ENCODE measurements at places on chromosomes 2 and 18.
A peak's percentile ranks its signal among the peaks of the same experiment; 100 is the strongest.

GRCh38 chr2:9762164-9762563 lies 81.1 kb upstream of the TAF1B start:
- DNase-seq, result no peak

- no peak for DNase-seq
Observed at GRCh38 chr2:61926531-61927477, 21.3 kb downstream of the COMMD1 start.

DNA sequence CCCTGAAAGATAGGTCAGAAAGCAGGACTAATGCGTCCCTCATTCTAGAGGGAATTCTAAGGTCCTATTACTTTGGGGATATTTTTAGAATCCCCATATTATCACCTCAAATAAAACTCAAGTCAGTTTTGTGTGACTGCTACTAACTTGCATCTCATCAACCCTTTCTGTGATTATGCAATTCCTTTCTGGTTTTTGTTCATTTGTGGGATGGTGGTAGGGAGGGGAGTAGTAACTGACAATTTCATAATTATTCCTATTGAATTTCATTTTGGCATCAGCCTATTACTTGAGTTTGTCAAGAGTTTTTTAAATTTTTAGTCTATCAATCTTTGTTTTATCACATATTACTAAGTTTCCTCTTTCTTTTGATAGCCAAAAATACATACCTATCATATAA lies 28.4 kb upstream of the TANK start:
- no peak for DNase-seq

DNA sequence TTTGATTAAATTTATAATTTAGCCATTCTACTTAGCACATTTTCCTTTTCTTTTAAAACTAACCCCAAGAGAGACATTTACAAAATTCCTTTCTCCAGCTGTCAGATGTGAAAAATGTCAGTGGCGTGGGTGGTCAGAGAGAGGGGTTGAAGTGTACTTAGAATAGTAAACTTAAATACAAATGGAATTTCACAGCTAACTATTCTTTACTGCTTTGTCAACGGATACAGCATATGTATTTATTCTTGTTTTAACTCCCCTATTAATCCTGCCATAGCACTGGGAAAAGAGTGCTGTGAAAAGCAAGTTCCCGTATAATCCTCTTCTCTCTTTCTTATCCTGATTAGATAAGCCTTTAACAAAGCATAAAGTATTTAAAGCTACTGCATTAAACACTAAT lies 191.4 kb upstream of the CHAC2 start:
- DNase-seq, result no peak

- DNase-seq, result no peak
Observed at GRCh38 chr2:174051741-174052583, 86.8 kb upstream of the SP3 start.

DNA sequence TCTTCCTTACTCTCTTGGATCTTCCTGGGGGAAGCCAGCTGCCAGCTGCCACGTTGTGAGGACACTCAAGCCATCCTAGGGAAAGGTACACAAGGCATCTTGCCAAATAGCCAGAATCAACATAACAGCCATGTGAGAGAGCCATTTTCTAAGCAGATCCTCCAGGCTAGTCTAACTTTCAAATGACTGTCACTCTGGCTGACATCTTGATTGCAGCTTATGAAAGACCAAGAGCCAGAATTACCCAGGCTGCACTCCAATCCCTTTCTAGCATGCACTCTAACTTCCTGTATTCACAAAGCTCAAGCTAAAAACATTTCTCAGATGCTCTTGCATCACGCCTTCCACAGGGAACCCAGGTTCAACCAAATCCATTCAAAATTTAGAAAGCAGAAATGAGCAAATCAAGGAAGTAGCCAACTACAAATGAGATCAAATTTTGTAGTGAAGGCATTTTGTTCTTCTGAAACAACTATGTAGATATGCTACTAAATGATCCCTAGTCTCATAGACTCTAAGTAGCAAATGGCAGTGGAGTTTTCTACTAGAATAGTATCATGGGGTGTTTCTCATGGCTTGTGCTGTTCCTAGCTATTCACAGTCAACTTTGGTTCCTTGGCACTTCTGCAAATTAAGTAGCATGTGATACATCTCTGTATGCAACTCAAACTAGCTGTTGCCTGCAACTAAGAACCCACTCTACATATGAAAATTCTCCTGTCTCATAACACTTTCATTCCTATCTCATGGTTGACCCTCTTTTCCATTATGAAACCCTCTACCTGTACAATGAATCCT lies 281.9 kb downstream of the ZEB2 start:
- peak; percentile 82 for DNase-seq

DNA sequence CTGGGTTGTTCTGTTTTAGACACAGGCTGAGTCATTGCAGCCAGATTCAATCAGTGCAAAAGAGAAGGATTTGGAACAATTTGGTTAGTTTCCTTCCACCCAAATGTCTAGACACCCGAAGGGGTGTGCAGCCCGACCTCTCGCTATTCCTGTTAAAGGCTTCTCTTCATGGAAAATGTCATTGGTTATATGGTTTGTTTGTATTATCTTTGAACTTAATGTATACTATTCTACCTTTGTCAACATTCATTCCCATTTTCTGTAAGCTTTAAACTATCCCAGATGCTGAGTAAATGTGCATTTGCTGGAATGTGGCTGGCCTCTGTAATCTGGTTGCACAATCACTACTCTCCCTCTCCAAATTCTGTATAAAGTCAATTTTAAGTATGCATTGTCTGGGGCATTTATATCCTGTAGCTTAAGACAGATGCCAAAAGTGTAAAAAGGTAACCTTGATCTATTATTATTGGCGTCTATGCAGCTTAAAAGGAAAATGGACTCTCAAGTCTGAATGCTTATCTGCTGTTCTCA lies 80.4 kb upstream of the RND3 start:
- DNase-seq, result no peak

DNA sequence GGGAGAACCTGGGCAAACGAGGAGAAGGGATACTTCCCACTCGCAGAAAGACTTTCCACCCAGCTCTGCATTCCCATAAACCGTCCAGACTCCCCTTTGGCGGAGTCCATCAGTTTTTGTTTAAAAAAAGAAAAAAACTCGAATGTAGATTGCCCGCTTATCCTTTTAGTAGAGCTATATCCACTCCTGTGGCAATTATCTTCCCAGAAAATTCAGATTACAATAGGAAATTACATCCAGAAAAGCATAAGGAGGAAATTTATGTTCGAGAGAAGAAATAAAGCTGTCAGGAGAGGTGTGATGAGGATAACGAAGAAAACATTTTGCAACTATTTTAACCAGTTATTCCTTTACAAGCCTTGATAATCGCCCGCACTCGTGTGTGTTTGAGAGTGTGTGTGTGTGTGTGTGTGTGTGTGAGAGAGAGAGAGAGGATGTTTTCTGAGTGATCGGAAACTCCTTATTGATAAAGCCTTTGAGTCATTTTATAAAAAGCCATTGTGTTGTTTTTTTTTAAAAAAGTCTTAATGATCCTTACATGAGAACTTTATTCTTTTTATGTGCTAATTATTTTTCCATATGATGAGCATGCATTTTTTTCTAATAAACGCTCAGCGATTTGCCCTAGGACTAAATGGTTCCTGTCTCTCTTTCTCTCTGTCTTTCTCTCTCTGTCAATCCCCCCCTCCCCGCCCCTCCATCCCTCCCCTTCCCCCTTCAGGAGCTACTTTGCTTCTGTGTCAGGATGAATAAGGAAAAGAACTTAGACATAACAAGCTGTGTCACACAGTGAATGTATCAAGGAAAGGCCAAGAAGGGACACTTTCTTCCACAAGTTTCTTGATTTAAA lies 1.1 kb upstream of the PPP3R1 start:
- DNase-seq, result no peak

- DNase-seq, result no peak
Observed at GRCh38 chr18:58911766-58912165, 47.1 kb downstream of the ZNF532 start.

GRCh38 chr2:113974727-113975126 lies 84.8 kb downstream of the ACTR3 start:
- DNase-seq, result no peak

- DNase-seq, result no peak
Observed at GRCh38 chr2:7018767-7019166, 101.6 kb downstream of the RNF144A start.

DNA sequence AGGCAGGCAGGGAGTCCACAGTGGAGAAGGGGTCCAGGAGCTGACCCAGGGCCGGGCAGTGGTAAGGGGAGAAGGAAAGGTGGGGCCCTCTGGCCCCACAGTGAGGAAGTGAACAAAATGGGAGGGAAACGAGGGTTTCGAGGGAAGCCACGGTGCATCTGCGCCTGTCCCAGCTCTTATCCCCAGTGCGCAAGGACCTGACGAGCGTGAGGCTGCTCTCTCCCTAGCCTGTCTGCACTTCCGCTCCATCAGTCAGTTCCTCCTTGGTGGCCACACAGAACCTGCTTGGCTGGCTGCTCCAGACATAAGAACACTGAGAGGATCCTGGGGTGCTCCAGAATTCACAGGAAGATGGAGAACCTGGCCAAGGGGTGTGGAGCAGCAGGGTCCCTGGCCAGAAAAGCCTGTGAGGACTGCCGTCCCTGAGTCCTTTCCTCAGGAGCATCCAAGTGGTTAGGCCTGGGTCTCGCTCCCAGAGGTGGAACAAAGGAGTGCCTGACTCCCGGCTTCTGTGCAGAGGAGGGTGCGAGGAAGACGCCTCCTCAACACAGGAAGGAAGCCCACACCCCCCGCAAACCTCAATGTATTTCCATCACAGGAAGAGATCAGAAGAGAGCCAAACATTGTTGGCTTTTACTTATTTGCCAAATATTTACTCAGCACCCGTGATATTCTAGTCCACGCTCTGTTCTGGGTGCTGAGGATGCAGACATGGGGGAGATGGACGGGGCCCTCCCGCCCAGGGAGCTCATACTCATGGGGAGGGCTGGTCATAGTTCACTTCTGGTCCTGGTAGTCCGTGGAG lies 43.7 kb upstream of the SEMA4C start:
- DNase-seq, result no peak

DNA sequence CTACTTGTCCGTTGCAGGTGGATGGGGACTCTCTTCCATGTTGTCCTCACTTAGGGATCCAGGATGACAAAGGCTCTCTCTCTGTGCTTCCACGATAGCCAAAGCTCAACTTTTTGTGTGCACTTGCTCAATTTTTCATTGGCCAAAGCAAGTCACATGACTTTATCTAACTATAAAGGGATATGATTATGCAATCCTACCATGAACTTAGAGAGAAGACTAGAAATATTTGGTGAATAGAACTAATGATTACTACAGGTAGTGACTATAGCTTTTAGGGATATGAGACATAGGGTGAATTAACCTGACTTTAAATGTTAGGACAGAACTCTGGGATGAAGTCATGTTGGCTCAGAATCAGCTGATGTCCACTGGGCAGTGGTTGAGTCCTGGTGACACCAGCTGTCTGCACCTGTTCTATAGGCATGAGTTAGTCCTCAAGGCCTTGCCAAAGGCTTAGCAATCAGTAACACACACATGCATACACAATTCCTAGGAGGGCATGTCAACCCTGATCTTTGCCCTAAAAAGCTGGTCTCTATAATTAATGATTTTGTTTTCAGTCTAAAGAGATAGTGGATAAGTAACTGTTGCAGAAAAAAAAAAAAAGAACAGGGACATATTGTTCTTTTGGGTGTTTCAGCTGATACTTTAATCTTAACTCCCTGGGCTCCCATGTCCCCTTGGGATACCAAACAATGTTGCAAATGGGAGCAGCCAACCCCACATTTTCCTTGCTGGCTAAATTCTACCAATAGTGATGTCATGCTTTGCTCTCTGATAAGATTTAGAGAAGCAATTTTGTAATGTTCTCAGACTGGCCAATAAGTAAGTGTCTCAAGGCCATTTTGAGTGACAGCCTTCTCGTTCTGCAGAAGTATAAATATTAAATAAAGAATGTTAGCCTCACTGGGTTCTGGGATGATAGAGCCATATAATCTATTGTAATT lies 12.5 kb upstream of the HK2 start:
- DNase-seq, result no peak

DNA sequence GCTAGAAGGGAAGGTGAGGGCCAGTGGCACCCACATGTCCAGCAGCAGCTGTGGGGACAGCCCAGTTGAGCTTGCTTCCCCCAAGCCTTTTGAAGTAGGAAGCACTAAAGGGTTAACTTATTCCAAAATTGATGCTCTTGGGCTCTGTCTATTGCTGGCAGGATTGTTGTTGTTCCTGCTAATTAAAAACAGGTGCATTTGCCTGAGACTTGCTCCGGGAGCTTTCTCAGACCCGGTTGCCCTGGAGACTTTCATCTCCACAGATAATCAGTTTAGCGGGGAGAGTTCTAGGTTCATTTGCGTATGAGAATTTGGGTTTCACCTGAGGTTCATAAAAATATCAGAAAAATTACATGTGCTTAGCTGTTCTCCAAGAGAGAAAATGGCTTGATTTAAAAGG lies 277.3 kb downstream of the LRATD1 start:
- DNase-seq, result peak; percentile 58

GRCh38 chr2:101251844-101252407 lies 760 bp upstream of the CNOT11 start:
- DNase-seq, result peak; percentile 80

- DNase-seq, result no peak
Observed at GRCh38 chr2:37317746-37318145, 6.9 kb downstream of the PRKD3 start.

DNA sequence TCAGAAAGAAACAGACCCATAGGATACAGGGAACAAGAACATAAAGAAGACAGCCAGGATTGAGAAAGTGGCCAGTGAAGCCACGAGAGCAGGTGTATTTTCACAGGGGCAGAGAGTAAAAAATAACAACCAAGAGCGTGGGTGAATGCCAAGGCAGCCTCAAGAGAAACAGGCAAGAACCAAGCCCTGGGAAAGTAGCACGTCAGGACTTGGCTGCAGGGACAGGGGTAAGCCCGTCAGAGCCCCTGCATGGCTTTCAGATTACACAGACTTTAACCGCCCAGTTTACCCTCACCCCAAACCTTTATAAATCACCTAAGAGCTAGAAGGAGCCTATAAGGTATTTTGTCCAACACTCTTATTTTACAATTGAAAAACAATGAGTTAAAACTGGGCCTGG lies 43.7 kb downstream of the ARL4C start:
- DNase-seq, result no peak

DNA sequence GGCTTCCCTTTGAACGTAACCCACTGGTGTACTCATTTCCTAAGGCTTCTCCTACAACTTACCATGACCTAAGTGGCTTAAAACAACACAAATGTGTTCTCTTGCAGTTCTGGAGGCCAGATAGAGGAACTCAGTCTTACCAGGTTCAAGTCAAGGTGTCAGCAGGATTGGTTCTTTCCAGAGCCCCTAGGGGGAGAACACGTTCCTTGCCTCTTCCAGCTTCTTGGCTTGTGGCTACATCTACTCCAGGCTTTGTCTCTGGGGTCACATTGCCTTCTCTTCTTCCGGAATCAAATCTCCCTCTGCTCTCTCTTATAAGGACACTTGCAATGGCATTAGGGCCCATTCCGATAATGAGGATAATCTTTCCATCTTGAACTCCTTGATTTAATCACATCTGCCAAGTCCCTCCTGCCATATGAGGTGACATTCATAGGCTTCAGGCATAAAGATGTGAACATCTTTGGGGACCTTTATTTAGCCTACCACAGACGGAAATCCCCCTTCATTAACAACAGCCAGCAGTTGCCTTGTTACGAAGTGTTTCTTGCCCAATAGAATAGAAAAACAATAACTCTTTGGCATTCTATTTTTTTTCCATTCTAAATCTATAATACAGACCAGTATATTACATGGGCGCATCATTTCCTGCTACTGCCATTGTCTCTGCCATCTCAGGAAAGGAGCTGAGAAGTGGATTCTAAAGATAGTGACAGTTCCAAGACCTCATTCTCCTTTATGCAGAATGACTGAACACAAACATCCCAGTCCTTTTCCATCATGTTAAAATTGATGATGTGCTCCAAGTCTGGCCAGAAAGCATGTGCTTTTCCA lies 362.0 kb downstream of the ZNF521 start:
- no peak for DNase-seq

GRCh38 chr18:34281722-34282121 lies 57.0 kb upstream of the NOL4 start:
- DNase-seq, result peak; percentile 97

Data from NCI-H1105 treated with DMSO at 0.1 percent for 48 hours (cell line).